Vein endothelial cell (primary cell): ENCODE measurements at places on chromosomes 6 and 20. TPM values are rescaled to one million over a fixed set of nuclear protein-coding genes. Genes with fewer than 3 reads are reported as not detected.

Gene SIRPD
- not detected in 2 replicates for total RNA-seq

Gene GDAP1L1
- not detected in 2 replicates for total RNA-seq

Gene TRAPPC3L
- 0.33 TPM in 1 of 2 replicates, not detected in the other for total RNA-seq

Gene TMC2
- total RNA-seq: not detected in 2 replicates

Gene C6orf58
- 0.38 and 0.65 TPM in 2 replicates for total RNA-seq

Gene LY6G6F
- total RNA-seq: not detected in 2 replicates

Gene NCOA3
- 40.8 and 42.2 TPM in 2 replicates for total RNA-seq
